ENCODE measurements at places on chromosomes 2 and 18.

DNA sequence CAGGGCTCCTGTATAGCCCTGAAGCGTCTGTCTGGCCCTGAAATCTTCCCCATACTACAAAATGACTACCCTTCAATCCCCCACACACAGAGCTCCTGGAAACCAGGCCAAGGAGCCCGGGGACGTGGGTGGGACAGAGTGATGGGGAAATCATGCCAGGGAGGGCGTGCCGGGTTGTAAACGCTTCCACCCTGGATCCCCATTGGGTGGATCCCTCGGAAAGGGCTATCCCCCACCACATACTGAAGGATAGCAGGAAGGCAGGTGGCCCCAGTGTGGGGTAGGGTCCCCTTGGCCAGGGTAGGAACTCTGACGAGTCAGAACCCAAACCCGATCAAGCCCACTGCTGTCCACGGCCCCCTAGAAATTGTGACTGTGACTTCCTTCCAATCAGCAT is 91.7 kb downstream of the INHBB start:
- no peak for DNase-seq

DNA sequence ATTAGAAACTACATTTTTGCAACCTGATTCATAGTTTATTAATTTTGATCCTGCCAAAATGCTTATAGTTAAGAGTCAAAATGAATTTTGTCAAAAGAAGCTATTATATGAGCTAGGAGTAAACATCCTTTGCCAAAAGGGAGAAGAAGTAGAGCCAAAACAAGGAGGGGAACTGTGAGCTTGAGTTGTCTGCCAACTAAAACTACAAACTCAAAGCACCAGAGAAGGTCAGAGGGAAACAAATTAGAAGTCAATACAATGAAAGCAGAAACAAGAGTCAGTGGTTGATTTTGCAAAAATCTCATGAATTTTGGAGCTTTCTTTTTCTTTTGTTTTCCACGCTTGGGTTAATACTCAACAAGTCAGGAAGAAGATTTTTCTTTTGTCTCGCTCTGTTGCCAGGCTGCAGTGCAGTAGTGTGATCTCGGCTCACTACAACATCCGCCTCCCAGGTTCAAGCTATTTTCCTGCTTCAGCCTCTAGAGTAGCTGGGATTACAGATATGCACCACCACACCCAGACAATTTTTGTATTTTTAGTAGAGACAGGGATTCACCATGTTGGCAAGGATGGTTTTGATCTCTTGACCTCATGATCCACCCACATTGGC is 508.5 kb downstream of the RIT2 start:
- no peak for DNase-seq

- DNase-seq: no peak
Observed at GRCh38 chr2:85669549-85669948, 1.6 kb upstream of the SFTPB start.

DNA sequence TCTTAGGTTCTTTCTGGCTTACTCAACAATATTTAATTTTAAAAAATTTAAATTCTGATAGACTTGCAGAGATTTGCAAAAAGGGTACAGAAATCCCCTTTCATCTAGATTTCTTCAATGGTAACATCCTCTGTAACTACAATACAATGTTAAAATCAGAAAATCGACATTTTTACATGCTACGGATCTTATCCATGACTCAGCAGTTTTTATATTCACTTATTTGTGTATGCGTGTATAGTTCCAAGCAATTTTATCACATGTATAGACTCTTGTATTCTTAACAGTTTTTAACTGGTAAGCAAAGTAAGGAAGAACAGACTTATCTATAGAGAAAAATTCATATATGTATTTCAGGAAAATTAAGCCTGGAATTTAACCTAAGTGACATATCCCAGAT is 256.1 kb upstream of the MEX3C start:
- no peak for DNase-seq

DNA sequence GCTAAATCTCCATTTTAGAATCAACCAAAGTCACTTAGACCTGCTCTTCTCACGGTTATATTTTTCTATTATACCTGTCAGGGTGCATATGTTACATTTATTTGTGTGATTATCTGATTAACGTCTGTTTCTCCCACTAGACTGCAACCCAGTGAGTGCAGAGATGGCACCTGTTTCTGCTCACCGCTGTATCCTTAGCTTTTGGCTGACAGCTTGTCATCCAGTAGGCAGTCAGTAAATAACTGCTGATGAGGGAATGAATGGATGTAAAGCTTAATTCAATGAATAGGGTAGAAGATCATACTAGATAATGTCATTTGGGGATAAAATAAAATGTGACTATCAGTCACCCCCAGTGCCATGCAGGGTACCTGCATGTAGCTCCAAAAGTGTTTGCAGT is 6.9 kb upstream of the CHRNA1 start:
- no peak for DNase-seq

DNA sequence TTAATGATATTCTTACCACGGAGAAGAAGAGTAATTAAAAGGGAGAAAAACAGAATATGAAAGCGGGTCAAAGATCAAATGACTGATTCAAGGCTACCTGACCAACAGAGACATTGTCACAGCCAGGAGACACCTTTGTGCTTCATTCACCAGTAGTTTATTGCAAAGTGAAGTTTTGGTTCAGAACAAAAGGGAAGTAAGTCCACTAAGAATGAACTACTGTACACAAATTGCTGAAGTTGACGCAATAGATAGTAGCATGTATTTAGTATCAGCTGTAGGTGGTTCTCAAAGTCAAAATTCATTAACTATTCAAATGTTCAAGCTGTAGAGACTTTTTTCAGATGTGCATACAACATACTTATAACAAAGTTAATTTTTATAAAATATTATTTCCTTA is 64.7 kb upstream of the COX7A2L start:
- DNase-seq: no peak

- DNase-seq: no peak
Observed at GRCh38 chr2:119425620-119426395, 5.8 kb upstream of the TMEM37 start.

DNA sequence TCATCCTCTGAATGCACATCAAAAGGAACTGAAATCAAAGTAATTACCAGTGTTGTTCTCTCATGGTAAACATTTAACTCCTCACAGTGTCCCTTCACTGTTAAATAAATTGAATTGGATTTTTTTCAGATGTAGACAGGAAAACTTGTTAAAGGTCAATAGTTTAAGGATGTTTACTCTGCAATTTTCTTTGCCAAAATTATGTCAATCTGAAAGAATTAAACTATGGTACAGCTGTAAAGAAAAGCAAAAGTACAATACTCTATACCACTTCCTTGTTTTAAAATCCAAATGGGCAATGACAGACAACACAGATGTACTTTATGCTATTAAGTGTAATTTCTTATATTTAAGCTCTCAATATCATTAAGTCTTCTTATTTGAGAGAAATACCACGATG is 153.2 kb downstream of the WDPCP start:
- no peak for DNase-seq

GRCh38 chr2:73289304-73289703 is 4.0 kb downstream of the EGR4 start:
- no peak for DNase-seq

- DNase-seq: peak; percentile 15
Observed at GRCh38 chr2:212005085-212005671, 533.4 kb downstream of the ERBB4 start.

GRCh38 chr2:191280290-191280689 is 35.1 kb downstream of the MYO1B start:
- DNase-seq: no peak

All from NCI-H1105 (cell line).